Skeletal muscle cell (primary cell): ENCODE measurements at places on chromosomes 5 and 9.

- DNase-seq: no peak
Measured at GRCh38 chr5:33059081-33059480, 348.0 kb downstream of the NPR3 start.

GRCh38 chr5:14900693-14901461 is 29.3 kb upstream of the ANKH start:
- DNase-seq: peak; percentile 71

DNA sequence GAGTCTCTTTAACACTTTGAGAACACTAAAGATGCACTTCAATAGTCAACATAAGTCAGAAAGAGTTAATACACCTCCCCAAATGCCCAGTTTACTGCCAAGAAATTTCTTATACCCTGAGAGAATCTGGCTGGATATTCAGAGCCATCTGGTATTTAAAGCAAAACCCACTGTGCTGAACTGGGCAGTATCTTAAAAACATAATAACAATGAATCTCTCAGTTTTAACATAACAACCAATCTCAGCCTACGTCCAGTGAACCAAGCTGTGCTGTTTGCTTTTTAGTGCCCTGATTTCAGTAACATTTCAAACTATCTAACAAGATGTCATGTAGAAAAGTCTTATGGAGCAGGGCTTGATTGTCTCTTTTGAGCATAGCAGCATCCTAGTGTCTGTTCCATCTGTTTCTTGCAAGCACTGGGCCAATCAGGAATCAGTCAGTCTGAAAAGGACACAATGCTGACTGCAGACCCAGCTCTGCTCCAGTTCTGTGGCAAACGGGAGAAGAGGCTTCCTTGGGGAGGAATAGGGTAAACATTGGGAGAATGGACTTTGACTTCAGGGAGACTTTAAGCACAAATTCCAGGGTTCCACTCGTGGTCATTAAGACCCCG is 43.6 kb upstream of the FAM81B start:
- no peak for DNase-seq

DNA sequence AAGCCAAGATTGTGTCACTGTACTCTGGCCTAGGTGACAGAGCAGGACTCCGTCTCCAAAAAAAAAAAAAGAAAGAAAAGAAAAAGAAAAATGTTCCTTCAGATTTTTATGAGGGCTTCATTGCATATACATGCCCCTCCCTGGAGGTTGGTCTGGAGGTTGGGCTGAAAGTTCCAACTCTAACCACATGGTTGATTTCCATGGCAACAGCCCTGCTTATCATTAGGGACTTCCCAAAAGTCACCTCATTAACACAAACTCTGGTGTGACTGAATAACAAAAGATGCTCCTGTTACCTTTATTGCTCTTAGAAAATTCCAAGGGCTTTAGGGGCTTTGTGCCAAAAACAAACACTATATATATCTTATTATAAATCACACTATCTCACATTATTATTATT is 113.8 kb downstream of the TMC1 start:
- DNase-seq: no peak

DNA sequence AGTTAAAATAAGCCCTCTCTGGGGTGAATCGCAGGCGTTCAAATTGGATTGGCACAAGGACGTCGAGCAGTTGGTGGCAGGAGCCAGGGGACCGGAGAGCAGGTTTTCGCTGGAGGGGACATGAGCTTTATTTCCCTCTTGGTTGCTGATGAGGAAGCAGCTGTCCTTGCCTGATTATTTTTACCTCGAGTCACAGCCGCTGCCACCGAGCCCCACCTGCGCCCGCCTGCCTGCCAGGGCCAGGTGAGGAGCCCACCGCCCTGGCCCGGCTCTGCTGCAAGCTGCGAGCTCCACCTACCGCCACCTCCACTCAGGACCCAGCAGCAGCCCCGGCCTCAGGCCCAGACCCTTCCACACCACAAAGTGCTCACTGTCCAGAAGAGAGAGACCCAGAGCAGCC is 9.0 kb upstream of the ADGRD2 start:
- no peak for DNase-seq

GRCh38 chr9:73116031-73116430 is 35.6 kb upstream of the ANXA1 start:
- peak; percentile 31 for DNase-seq

- no peak for DNase-seq
Measured at GRCh38 chr5:73436535-73437100, 12.0 kb downstream of the FOXD1 start.

GRCh38 chr5:97888439-97888838 is 705.4 kb upstream of the RIOK2 start:
- no peak for DNase-seq

GRCh38 chr5:10622810-10623209 is 58.9 kb downstream of the ANKRD33B start:
- no peak for DNase-seq

- no peak for DNase-seq
Measured at GRCh38 chr5:169950333-169950732, 30.0 kb downstream of the INSYN2B start.

- no peak for DNase-seq
Measured at GRCh38 chr9:93107151-93107824, 11.3 kb downstream of the CARD19 start.

DNA sequence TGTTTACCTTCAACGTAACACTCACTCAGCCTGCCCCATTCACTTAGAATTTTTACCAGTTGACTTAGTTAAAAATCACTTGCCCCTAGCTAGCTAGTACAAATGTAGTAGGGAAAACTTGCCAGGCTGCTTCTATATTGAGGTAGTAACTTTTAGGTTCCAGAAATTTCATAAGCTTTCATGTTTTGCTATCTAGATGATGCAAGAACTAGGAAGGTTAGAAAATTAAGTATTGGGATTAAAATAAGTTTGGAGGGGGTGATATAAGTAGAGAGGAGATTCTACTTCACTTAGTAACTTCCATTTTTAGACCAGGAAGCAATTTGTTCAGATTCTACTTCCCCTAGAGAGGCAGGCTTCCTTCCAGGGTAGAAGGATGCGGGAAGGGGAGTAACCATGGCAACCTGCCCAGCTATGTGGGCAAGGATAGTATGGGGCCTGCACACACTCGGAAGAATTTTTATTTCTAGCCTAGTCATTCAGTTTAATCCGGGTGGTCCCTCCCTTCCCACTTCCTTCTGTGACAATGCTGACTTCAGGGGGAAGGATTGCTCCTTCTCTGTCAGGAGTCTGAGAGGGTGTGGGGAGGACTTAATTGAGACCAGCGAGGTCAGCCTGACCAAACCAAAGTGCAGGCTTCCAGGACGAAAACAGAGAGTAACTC is 4.2 kb downstream of the DAB2 start:
- peak; percentile 68 for DNase-seq

GRCh38 chr9:125038166-125038565 is 97.3 kb upstream of the GOLGA1 start:
- DNase-seq: no peak

DNA sequence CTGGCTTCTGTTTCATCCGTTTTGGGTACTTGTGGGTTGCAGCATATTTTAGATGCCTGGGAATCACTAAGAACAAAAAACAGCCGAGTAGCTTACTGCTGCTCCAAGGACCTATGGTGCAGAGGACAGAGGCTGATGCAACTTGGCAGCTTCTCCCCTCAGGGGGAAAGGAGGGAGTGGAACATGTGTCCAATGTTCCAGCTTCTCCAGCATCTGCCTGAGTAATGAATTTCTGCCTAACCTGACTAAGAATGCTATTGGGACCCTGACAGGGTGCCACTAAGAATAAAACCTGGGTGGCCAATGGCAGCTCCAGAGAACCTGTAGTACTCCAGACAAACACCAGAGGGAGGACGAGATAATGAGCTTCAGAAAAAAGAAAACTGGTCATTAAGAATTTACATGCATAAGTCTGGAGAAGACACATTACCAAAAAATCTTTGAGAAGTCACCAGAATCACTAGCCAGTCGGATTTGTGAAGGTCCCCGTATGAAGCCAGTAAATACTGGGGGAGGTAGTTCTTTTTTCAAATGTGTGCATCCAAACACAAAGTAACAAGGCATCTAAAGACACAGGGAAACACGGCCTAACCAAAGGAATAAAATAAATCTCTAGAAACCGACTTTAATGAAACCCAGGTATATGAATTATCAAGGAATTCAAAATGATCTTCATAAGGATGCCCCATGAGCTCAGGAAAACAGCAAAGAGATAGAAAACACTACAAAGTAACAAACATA is 293.5 kb downstream of the HINT1 start:
- DNase-seq: peak; percentile 72

- no peak for DNase-seq
Measured at GRCh38 chr5:30039379-30039778, 1154.1 kb upstream of the CDH6 start.

GRCh38 chr5:7728076-7728475 is 122.9 kb downstream of the CFAP90 start:
- no peak for DNase-seq

- no peak for DNase-seq
Measured at GRCh38 chr9:97366889-97367288, 45.0 kb upstream of the TDRD7 start.

GRCh38 chr5:158384535-158385481 is 525.9 kb upstream of the CLINT1 start:
- peak; percentile 97 for DNase-seq

DNA sequence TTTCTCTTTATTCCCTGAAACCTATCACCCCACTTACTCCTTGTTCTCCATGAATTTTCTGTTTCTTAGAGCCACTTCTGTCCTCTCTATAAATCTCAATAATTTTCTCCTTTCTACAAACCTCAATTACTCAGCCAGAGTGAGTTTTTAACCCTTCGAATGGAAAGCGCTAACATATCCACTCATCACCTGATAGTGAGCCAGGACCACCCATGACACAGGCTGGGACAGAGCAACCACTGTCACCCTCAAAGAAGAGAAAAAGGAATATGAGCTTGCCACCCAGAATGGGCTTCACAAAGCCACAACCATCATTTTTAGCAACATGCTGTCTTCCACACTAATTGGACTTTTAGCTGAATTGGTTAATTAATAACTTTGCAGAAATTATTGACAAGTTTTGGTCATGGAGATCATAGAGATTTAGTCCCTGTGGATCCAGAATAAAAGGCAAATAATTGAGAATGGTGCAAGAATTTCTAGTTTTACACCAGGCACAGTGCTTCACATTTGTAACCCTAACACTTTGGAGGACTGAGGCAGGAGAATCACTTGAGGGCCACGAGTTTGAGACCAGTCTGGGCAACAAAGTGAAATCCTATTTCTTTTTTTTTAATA is 32.1 kb upstream of the SELENOP start:
- DNase-seq: no peak

DNA sequence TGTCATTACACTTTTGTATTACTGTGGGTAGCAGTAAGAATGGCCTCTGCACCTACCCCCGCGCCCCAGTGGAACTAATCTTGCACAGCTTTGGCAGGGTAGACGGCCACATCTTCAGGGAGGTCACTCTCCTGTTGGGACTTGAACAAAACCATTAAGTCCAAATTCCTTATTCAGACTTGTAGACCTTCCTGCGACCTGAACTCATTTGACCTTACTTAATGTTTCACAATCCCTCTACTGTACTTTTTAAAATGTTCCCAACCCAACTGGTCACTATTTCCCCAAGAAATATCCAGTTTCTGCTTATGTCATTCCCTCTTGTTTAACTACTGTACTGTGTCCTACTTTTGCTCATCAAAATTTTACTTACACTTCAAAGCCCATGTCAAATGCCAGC is 5.3 kb upstream of the FAM120AOS start:
- DNase-seq: no peak

- no peak for DNase-seq
Measured at GRCh38 chr9:6171667-6172066, 43.9 kb upstream of the IL33 start.

- no peak for DNase-seq
Measured at GRCh38 chr9:8332871-8333270, 533.3 kb upstream of the DMAC1 start.

GRCh38 chr9:33161011-33161588 is 6.0 kb downstream of the B4GALT1 start:
- peak; percentile 95 for DNase-seq

GRCh38 chr9:31034311-31034710 is 1350.1 kb upstream of the ACO1 start:
- DNase-seq: no peak

DNA sequence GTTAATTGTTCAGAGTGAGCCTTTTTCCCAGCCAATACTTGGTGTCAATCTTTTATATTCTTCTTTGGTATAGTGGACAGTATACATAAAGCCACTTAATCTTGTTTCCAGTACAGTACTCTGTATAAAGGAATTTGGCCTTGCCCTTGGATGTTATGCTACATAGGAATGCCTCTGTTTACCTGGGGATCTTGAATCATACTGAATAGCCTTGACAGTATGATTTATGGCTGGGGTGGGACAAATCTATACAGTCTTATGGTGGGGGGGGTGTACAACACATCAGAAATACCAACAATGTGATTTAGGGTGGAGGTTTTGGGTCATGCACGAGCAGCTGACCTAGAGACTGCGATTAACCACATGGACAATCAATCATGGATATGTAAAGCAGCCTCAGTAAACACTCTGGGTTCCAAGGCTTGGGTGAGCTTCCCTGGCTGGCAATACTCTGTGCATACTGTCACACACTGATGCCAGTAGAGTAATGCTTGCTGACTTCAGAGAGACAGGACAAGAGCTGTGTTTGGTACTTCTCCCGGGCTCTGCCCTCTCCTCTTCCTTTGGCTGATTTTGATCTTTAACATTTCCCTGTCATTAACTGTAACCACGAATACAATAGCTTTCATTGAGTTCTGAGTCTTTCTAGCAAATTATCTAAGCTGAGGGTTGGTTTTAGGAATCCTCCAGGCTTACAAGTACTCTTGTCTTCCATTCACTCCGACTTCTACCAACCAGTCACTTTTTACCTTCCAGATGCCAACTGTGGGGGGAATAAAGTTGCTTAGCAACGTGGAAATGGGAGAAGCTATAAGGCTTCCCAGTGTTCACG is 84.6 kb downstream of the IARS1 start:
- DNase-seq: no peak

- DNase-seq: no peak
Measured at GRCh38 chr9:76652894-76653293, 111.3 kb upstream of the PCA3 start.

- DNase-seq: no peak
Measured at GRCh38 chr9:127877566-127877998, at the start of gene AK1. AK1 (minus strand) TSS chr9:127877675; CDS start chr9:127874617, 3,058 bp downstream.

DNA sequence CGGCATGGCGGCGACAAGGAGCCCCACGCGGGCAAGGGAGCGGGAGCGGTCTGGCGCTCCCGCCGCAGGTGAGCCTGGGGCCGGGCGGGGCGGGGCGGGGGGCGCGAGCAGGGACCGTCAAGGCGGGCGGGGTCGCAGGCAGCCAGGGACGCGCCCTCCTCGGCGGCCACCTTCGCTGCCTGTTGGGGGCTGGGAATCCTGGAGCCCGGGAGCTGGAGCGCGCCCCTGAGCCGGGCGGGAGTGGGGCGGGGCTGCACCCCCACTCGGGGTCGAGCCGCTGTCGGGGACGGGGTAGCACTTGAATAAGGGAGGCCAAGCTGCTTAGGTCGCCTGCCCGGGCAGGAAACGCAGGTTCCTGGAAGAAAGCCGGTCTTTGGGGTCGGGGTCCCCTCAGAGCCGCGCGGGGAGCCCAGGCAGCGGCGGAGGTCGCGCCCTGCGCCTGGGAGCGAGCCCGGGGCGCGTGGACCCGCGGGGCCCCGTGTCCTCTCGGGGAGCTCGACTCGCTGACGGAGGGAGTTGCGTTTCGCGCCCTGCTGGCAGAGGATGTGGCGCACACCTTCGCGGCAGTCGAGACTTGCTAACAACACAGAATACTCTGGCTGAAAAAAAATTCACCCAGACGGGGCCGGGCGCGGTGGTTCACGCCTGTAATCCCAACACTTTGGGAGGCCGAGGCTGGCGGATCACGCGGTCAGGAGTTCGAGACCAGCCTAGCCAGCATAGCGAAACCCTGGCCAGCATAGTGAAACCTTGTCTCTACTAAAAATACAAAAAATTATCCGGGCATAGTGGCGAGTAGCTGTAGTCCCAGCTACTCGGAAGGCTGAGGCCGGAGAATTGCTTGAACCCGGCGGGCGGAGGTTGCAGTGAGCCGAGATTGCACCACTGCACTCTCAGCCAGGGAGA is 552 bp downstream of the OTULINL start:
- no peak for DNase-seq
